ENCODE measurements at places on chromosomes 7 and 10.

- no peak for DNase-seq
Measured at GRCh38 chr10:108849688-108850087, 1073.6 kb downstream of the XPNPEP1 start.

DNA sequence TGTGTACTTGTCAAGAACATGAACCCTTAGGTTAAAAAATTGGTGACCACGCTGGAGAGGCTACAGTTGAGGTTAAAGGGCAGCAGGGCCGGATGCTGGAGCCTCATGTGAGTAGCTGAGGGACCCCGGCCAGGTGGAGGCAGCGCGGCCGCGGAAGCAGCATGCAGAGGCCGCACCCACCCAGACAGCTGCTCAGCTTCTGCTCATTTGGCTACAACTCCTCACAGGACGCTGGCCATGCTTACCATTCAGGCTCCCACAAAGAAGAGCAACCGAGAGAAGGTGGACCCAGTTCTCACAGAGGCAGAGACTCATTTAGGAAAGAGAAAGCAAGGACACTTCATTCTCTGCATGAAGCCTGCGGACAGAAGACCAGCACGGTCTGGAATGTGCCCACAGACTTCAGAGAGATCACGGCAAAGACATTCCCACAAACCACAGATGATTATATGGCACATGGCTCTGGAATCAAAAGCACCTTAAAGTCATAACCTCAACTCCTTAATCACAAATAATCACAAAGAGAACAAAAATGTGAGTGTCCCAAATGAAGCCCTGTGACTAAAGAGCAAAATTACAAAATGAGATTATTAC lies 94.4 kb downstream of the VOPP1 start:
- no peak for DNase-seq

DNA sequence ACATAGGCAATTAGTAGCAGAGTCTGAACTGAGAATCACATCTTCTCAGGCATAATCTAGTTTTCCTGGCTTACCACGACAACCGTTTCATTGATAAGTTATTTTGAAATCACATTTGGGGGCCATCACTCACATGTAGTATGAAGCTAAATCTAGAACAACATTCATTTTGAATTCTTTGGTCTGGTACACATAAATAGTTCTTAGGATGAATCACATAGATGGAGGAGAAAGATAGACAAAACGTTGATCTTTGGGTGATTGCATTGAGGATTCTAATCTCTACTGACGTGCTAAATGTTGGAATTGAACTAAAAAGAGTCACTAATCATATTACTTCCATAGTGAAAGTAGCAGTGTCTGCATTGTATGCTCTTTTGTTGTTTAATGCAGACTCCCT lies 1022.6 kb downstream of the LRMDA start:
- DNase-seq = no peak

GRCh38 chr10:121468726-121469125 lies 129.5 kb downstream of the FGFR2 start:
- no peak for DNase-seq

DNA sequence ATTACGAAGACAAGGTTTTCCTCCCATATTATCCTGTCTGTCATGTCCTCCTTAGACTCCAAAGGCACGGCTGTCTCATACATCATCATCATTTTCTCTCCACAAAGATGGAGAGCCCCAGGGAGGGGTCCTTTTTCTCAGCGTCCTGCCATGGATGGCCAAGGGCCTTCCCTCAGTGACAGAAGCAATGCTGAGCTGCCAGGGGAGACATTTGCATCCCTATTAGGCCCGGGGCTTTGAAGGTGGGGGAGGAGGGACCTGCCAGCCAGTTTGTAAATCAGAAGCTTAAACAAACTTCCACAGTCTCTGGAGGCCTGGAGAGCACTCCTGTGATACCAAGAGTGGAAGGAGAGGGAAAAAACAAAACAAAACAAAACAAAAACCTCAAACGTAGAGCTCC lies 112.4 kb upstream of the ADO start:
- DNase-seq = no peak
